ENCODE measurements at places on chromosomes 11 and 22. TPM values are rescaled to one million over a fixed set of nuclear protein-coding genes. Genes with fewer than 3 reads are reported as not detected.

The GP1BB gene
- not detected for total RNA-seq

The NARS2 gene
- total RNA-seq, result 14.9 TPM

The OR10G6 gene
- total RNA-seq, result not detected

The RIMBP3C gene
- total RNA-seq, result 0.31 TPM

The MYOD1 gene
- not detected for total RNA-seq

The PRRG4 gene
- 14.2 TPM for total RNA-seq

The OR51I1 gene
- total RNA-seq, result not detected

The RFPL1 gene
- not detected for total RNA-seq

The PRG2 gene
- total RNA-seq, result 0.34 TPM

The CATSPERZ gene
- total RNA-seq, result not detected

The APOA4 gene
- total RNA-seq, result not detected

The SART1 gene
- 34.1 TPM for total RNA-seq

The ELF5 gene
- 5.1 TPM for total RNA-seq

The KCTD14 gene
- 19.2 TPM for total RNA-seq

The WBP2NL gene
- total RNA-seq, result 1.6 TPM

The CABP2 gene
- not detected for total RNA-seq

The KCNQ1OT1 gene
- 2.6 TPM for total RNA-seq

The SUSD2 gene
- total RNA-seq, result 63.2 TPM

The YAP1 gene
- 105 TPM for total RNA-seq

The NPAS4 gene
- total RNA-seq, result not detected

The HBE1 gene
- not detected for total RNA-seq

The OR52I2 gene
- not detected for total RNA-seq

The C2CD3 gene
- total RNA-seq, result 25.2 TPM
